ENCODE measurements at places on chromosomes 3 and 15.

DNA sequence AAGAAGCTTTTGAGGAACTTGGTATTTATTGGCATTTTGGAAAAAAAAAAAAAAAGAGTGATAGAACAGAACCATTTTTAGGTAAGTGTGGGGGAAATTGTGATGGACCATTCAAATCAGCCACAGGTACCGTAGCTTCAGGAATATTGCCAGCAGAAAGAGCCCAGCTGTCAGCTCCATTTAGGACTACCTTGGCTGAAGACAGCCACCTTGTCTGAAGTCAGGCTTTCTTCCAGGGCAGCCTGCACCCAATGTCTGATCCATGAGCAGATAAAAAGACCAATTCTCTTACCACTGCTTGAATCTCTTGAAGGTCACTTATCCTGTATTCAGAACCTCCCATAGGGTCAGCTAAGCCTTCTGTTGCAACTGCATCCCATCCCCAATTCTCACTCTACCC lies 37.6 kb downstream of the SLCO3A1 start:
- no peak for DNase-seq

DNA sequence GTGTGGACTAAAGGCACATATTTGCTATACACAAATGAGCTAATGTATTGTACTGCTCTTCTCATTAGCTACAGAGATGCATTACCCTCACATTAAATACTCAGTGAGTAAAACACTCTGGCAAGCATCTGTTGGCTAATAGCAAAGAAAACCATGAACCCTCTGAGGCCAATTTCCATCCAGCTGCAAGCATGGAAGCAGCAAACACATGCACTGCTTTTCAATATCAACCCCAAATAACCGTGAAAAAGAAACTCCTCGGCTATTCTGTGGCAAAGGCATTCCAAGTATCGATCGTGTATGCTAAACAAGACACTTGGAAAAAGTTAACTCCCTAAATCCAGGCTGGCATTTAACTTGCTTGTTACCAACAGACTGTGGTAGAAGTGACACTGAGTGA lies 67.0 kb downstream of the PEAK1 start:
- DNase-seq: no peak

DNA sequence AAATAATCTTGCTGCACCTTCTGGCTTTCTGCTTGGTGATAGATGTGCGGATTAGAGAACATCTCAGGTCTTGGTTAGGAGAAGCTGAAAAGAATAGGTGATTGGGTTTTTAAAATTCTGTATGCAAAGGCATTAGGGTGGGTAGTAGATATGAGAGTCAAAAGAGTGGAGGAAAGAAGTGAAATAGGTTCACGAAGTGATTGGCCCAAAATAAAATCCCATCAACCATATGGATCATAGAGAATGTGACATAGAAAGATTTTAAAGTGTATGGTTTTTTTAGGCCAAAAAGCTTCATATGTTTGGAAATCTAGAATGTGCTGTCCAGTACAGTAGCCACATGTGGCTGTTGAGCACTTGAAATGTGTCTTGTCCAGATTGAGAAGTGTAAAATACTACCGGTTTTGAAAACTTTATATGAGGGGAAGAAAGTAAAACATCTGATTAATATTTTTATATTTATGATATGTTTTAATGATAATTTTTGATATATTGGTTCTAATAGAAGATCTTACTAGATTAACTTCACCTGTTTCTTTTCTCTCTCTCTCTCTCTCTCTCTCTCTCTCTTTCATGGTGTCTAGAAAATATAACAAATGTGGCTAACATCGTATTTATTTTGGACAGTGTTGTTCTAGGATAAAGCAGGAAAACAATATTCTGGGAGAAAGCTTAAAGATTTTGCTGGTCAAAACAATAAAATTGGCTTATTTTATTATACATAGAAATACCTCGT lies 2.9 kb downstream of the MBNL1 start:
- DNase-seq: no peak

DNA sequence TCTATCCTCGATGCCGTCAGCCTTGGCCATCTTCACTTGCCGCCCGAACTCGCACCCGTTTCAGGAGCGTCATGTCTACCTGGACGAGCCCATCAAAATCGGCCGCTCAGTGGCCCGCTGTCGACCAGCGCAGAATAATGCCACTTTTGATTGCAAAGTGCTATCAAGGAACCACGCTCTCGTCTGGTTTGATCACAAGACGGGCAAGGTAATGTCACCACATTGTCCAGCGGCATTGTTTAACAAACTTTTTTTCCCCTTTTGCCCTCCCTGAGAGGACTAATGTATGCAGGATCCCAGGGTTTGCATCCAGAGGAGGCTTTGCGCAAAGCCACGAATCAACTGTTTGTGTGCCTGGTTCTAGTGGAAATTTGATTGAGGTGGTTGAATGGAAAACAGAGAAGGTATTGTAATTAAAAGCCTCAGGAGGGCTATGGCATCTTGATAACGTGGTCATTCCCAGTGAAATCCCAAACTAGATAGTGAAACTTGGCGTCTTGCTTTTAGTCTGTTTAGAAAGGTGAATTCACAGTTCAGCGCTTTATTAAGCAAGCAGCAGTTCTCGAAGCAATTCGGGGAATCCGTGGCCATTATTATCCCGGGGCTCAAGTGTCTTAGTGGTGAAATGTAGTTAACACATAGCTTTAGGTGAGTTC lies 1.7 kb downstream of the SLMAP start:
- DNase-seq: no peak

- no peak for DNase-seq
These were observed 7.8 kb downstream of the SCG5 start for GRCh38 chr15:32649342-32649741.

DNA sequence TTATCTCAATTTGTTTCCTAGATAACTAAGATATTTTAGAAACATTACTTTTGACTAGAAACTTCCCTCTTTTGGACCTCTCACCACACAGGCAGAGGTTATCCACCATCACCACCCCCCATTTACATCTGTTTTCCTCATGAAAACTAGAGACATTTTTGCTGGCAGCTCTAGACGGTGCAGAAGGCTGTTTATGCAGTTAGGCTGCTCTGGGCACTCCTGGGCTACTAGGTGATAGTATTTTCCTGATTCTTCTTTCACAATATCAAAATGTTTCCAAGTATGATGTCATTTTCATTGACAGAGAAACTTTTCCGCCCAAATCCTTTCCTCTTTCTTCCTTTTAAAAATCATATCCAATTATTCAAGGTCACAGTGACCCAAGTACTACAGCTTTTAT lies 67.1 kb downstream of the PLOD2 start:
- no peak for DNase-seq

DNA sequence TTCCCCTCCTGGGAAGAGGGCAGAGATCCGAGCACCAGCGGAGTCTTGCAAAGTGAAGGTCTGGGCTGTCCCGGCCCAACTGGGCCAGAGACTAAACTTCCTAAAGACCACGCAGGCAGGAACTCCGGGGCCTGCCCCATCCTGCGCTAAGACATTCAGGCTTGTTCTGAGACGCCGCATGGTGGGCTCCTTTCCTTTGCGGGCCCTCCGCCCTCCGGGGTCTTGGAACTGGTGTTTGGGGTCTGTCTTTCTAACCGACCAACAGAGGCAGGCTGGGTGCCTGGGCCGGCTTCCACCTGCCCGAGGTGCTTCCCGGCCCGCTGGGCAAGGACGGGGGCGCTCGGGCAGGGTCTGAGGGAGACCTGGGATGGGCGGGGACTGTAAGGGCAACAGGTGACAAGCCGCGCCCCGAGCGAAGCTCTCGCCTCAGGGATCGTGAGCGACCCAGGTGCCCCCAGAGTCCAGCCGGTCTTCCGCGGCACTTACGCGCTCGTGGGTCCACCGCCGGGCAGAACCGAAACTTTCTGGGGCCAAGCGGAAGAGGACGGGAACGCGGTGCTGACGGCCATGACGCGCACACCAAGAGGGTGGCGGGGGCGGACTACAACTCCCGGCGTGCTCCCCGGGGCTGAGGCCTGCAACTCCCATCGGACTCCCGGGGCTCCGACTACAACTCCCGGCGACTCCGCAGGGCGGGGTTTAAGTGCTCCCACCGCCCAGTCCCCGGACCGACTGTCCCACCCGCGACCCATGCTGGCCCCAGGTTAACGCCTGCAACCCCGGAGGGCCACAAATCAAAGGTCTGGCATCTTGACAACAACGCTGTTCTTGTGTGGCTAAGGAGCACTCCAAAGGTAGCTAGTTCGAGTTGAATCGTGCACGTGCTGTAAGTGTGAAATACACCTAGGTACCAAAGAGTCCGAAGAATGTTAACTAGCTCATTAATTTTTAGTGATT lies at the start of gene FYCO1:
FYCO1 (minus strand) TSS at position 589 of the 957 bp plus-strand sequence. CDS start 10,914 bp downstream, outside the sequence.
- peak; percentile 88 for DNase-seq

DNA sequence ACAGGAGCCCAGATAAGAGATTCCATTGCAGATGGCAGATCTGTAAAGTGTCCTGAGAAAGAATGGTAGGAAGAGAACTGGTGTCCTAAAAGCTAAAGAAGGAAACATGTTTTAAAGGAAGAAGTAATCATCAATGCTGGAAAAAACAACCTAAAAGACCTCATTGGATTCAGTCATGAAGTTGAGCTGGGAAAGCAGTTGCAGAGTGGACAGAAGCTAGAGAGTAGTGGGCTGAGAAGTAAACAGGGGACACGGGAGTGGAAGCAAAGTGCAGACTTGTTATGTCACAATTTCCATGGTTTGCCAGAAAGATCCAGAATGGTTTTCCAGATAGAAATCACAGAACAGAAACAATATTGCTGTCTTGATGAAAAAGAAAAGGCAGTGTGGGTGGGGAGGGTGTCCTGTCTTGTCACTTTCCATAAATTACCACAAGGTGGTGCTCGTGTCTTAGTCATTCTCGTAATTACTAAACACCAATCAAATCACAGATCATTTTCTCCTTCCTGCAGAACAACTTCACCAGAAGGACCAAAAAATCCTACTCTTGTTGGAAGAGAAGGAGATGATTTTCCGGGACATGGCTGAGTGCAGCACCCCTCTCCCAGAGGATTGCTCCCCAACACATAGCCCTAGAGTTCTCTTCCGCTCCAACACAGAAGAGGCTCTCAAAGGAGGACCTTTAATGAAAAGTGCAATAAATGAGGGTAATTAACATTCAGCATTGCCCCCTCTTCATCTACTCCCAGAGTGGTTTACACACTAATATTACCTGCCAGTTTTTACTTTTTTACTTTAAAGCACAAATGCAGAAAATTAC lies 64.5 kb downstream of the KLHL25 start:
- DNase-seq: peak; percentile 51

GRCh38 chr3:106341087-106341486 lies 472.3 kb upstream of the CBLB start:
- no peak for DNase-seq

GRCh38 chr3:71244826-71245488 lies 338.6 kb downstream of the FOXP1 start:
- DNase-seq: no peak

DNA sequence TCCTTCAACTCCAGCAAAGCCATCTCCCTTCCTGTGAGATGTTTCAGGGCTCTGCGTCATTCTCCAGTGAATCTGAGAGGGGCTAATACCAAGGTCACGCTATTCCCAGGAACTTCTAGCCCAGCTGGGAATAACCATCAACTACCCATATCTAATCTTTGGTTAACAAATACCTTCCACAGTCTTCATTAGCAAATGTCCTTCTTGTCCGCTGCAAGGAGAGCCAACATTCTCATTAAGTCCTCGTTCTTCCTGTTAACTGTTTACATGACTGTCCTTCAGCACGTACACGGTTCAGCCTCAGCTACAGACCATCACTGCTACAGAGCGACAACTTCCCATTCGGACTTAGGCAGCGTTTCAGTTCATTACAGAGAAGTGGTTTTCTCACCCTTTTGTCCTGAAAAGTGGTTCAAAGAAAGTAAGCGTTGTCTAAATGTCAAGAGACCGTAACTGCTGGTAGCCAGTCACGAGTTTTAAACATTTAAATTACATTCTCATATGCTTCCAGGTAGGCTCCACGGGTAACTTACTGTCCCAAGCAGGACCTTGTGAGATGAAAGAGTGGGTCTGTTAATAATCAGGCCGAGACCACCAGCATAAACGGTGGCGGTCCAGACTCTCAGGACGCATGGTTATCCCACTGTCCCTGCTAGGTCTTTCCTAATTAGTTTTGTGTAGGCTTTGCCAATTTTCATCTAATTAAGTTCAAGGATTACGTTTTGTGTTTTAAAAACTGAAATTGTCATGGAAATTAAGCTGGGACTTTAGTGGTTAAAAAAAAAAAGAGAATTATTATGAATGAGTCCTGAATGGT lies 63.8 kb downstream of the CHSY1 start:
- no peak for DNase-seq

DNA sequence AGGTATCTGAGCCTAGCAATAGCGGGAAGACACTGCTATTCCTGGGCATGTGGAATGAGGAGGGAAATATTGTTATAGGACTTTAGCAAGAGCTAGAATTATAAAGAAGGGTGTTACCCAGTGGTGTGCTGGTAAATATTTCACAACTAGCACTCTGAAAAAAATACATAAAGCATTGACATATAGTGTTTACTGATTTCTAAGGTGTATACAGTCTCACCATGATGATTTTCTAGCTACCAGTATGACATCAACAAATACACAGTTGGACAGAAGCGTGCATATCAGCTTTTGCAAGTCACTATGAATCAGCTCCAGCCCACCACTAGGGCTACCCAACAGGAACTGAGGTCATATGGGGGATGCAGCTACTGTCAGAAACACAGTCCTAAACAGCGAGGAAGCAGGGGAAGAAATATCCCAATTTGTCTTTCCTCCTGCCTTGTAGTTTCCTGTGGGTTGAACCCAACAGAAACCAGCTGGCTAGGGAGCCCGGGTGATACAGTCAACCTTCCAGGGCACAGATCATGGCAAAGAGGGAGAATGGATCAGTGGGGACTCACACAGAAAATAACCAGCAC lies 39.6 kb downstream of the HGD start:
- no peak for DNase-seq

DNA sequence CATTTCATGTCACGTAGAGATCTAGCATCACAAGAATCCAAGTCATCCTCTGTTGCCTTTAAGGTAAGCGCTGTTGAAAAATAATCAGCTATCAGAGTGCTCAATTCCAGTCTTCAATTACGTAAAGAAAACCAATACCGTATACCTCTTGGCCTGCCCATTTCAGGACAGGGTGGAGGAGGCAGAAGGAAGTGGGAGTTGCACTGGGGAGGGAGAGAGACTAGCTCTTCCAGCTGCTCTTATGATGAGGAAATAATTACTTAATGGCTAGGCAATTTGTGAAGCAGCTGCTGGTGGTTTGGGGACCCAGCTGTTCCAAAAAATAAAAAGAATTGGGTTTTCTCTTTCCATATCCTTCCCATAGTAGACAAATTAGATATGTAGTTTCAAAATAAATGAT lies 365.8 kb upstream of the MCTP2 start:
- DNase-seq: no peak

GRCh38 chr3:127753338-127753737 lies 69.0 kb downstream of the MGLL start:
- no peak for DNase-seq

DNA sequence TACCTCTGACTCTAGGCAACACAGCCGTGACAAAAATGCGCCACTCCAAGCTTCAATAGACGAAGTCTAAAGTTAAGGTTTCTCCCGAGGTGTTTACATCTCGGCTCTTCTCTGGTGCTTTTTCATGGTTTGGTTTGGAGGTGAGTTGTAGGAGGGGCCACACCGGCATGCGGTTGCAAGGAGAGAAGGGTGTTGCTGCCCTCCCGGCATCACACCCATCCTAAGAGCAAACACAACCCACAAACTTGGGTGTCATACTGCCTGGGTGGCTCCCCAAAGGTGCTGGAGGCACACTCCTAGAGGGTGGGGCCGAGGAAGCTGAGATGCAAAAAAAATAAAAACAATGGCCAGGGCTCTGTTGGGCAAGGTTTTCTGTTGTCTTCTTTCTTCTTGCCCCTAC lies 225.2 kb upstream of the ICE2 start:
- DNase-seq: no peak

- DNase-seq: no peak
These were observed 170.1 kb downstream of the CNTN4 start for GRCh38 chr3:2268779-2269178.

GRCh38 chr3:113423699-113424098 lies 17.6 kb downstream of the CFAP44 start:
- DNase-seq: no peak

Measured in LoVo (cell line).